ENCODE measurements at places on chromosomes 1 and 21.

- no peak for DNase-seq
Measured at GRCh38 chr21:43905726-43906455, 40.9 kb downstream of the AGPAT3 start.

- no peak for DNase-seq
Measured at GRCh38 chr1:11307852-11308251, 34.9 kb downstream of the UBIAD1 start.

DNA sequence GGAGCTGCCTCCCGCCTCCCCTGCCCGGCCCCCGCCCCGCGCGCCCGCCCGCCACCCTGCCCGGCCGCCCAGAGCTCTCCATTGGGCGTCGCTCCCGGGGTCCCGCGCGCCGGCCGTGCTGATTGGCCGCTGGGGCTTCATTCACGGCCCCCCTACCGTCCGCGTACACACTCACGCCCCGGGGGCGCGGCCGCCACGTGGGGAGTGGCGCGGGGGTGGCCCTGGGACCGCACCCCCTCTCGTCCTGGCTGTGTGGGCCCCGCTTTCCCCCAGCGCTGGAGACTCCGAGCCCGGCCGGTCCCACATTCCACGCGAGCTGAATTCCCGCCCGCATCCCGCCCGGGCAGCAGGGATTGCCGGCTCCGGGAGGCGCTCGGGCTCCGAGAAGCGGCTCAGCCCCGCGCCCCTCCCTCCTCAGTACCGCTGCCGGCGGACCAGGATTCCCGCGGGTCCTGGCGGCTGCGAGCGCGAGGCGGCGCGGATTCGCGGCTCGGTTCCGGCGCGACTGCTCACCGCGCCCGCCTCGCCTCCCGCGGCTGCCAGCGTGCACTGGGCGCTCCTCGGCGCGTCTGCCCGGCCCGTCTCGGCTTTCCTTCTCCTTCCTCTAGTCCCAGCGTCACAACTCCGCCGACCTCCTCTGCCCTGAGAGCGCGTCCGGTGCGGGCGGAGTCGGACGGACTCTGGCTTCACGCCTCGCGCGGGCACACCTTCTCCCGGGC lies 450 bp upstream of the POU3F1 start:
- peak; percentile 77 for DNase-seq

DNA sequence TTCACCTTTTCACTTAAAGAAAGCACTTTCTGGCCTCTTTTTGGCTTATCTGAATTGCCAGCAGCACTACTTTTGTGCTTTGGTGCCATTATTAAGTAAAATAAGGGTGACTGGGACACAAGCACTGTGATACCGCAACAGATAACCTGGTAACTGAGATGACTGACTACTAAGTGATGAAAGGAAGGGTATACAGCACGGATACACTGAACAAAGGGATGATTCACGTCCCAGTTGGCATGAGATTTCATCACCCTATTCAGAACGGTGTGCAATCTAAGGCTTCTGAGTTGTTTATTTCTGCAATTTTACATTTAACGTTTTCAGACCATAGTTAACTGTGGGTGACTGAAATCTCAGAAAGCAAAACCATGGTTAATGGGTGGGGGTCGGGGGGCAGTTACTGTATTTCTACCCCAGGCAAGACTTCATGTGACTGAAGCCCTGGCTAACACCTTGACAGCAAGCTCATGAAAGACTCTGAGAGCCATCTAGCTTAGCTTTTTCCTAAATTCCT lies 102.8 kb downstream of the CLIC6 start:
- DNase-seq = no peak

- DNase-seq = no peak
Measured at GRCh38 chr1:26469558-26469957, 2.7 kb upstream of the HMGN2 start.

GRCh38 chr21:30233228-30234020 lies 17.5 kb upstream of the CLDN8 start:
- DNase-seq = no peak

GRCh38 chr1:91771717-91772116 lies 114.2 kb downstream of the TGFBR3 start:
- DNase-seq = no peak

GRCh38 chr1:248361121-248361715 lies at the start of gene OR2T4:
TSS of gene OR2T4 (plus strand) at chr1:248361665. CDS start at chr1:248361665, 0 bp downstream.
- DNase-seq = no peak

DNA sequence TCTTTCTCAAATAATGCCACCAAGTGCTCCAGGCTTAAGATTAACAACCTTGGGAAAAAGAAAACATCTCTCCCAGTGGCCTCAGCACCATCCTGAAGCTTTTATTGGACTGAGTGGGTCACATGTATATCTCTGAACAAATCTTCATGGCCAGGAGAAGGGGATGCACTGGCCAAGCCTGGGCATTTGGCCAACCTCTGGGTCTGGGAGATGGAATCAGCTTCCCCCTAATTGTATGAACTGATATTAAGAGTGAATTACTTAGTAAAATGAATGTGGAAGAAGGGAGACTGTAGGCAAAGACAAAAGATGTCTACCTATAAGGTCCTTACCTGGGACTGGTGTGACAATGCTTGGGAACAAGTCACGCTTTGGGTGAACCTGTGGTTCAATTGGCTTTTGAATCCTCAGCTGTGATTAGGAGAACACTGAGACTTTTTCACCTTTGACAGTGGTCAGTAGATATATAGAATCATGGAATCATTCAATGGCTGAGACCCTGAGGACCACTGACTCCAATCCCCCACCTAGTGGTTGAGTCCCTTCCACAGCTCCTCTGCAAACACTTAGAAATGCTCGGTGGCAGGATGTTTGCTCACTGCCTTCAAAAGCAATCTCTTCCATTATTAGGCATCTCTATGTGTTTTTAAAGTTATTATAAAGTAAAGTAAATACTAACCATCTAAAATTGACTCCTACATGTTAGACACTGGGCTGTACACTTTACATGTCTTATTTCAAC lies 102.6 kb upstream of the ATP1A1 start:
- no peak for DNase-seq

DNA sequence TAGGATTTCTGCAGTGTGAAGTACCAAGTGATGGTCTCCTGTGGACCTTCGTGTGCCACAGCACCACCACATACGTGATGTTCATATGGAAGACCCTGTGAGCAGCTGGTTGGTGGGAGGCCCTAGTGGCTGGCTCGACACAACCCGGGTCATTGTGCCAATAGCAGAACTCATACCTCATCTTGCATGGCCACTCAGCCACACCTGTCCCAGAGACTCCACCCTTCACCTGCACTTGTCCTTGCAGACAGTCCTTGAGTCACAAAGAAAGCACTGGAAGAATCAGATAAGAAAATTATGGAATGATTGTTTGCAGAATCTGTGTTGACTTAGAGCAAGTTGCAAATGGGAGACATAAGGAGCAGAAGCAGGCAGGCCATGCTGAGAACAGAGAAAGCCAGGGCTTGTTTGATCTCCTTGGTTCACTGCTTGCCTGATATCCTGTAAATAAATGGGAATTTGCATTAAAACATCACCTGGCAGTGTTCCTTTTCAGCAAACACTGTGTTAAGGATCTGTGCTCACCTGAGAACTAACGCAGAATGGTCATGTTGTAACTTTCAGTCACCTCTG lies 307.7 kb downstream of the SIPA1L2 start:
- DNase-seq = no peak

- no peak for DNase-seq
Measured at GRCh38 chr1:182869241-182869666, 30.1 kb downstream of the DHX9 start.

GRCh38 chr1:93667642-93668041 lies 14.0 kb downstream of the BCAR3 start:
- DNase-seq = no peak

DNA sequence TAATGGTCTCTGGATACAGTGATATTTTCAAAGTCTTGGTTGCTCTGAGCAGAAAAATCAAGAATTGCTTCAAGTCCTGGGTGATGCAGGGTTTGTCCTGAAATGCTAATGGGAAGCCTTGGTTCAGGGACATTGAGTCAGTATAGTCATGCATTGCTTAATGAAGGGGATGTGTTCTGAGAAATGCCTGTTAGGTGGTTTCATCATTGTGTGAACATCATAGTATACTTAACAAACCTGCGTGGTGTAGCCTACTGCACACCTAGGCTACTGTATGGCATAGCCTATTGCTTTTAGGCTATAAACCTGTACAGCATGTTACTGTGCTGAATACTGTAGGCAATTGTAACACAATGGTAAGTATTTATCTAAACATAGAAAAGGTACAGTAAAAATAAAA lies 36.4 kb downstream of the TBCE start:
- no peak for DNase-seq

- DNase-seq = no peak
Measured at GRCh38 chr21:17295997-17296396, 216.8 kb upstream of the CXADR start.

GRCh38 chr1:218367118-218367517 lies 22.0 kb downstream of the TGFB2 start:
- DNase-seq = no peak

- DNase-seq = no peak
Measured at GRCh38 chr1:19437891-19438294, 47.4 kb downstream of the CAPZB start.

DNA sequence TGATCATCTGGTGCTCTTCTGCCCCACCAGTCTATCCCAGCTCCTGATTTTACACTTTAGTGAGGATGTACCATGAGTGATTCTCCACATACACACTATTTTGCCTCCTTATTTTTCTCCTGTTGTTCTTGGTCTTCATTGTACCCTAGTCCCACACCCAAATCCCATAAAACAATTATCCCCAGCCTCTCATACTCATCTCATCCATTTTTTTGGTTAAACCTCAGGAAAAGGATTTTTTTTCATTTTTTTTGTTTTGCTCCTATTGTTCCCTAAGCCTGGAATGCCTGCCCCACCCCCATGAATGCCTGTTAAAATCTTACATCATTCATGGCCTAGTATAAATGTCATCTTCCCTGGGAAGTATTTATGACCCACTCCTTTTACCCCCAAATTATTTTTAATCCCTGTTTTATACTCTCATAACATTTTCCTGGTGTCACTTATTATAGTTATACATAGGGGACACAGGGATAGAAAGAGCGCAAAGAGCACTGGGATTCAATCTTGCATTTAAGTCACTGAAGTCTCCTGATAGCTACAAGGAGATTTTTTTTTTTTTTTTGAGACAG lies 4.9 kb upstream of the LINGO4 start:
- no peak for DNase-seq

DNA sequence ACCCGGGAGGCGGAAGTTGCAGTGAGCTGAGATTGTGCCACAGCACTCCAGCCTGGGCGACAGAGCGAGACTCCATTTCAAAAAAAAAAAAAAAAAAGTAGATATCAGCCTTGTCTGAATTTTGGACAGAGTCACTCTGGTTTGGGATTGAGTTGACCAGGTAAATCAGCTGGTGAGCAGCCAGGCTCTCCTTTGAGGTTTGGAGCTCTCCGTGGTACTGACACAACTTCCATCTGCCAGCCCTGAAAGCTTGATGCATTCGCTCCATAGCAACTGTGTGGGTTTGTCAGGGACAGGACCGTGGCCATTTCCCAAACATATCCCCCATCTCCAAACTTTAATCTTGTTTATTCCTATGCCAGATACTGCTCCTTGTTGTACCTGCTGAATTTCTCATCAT lies 155.2 kb downstream of the DMRTA2 start:
- DNase-seq = no peak

- DNase-seq = no peak
Measured at GRCh38 chr1:212284332-212284743, 872 bp upstream of the PPP2R5A start.

GRCh38 chr21:31920275-31920674 lies 47.5 kb downstream of the HUNK start:
- DNase-seq = no peak

- no peak for DNase-seq
Measured at GRCh38 chr1:31505911-31506497, 70.3 kb upstream of the TINAGL1 start.

DNA sequence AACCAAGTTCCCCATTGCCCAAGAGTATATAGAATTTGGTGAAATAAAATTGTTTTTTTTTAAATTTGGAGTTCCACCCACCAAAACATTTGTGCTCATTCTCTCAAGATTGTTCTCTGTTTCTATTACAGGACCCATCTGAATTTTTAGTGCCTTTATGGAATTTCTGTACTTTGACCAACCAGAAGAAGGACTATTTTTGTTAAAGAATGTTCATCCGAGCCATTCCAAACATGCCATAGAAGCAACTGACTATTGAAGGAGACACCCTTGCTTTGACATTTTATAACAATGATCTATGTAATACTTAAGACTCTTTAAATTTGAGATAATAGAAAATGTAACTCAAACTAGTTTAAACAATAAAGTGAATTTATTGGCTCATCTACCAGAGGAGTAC lies 655.7 kb upstream of the ADAMTS5 start:
- no peak for DNase-seq

DNA sequence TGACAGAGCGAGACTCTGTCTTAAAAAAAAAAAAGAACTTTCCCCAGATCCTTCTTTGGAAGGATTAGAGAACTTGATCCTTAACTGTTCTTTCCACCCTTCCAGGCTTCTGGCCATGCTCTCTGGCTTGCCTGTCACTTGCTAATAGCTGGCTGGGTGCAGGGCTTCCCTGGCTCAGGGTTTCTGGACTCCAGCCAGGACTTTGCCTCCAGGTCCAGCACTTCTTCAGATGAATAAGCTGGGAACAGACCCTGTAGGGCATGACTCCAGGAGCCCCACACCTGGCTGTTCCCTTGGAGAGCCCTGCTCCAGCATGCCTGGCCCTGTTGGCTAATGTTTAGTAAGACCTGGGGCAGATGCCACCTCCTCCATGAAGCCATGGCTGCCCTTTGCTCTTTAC lies 3.3 kb upstream of the NT5C1A start:
- DNase-seq = no peak

GRCh38 chr1:235129774-235130570 lies 1.3 kb upstream of the TOMM20 start:
- DNase-seq = no peak

DNA sequence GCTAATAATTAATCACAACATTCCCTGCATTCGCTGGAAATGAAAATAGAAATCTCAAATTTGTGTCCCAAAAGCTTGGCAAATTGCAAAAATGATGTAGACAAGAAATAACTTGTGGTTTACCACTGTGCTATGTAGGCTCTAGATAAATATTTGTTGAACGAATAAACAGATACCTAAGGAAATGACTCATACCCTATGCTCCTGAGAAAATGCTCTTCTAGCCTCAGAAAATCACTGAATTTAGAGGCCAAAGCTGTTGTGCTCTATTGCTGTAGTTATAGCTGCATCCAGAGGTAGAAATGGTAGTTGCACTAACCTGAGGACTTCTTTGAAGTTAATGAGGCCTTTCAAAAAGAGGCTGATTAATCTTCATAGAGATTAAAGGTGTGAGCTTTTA lies 142.0 kb upstream of the ZNHIT6 start:
- DNase-seq = no peak

GRCh38 chr1:232302376-232303221 lies 327.3 kb downstream of the SIPA1L2 start:
- no peak for DNase-seq

Data from activated T-cell treated with anti-CD3 and anti-CD28 coated beads, Interleukin-2, amount 50 U/mL, for 1 hour (primary cell).